ENCODE measurements at places on chromosomes 5 and 9. TPM values are rescaled to one million over a fixed set of nuclear protein-coding genes. Genes with fewer than 3 reads are reported as not detected.

DNA sequence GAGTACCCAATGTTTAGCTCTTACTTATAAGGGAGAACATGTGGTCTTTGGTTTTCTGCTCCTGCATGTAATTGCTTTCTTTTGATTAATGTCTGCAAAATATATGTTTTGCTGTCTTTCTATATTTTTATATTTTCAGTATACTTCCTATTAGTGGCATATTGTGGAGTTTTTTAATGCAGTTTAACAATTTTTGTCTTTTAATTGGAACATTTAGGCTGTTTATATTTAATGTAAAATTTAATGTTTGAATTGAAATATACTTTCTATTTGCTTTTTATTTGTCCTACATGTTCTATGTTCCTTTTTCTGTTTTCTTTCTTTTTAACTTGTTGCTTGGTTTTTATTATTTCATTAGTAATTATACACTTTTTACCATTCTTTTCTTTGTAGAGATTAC, 4.9 kb downstream of the ECM2 start:
- DNase-seq = no peak

The MACROH2A1 gene
- total RNA-seq = 85.7 TPM

DNA sequence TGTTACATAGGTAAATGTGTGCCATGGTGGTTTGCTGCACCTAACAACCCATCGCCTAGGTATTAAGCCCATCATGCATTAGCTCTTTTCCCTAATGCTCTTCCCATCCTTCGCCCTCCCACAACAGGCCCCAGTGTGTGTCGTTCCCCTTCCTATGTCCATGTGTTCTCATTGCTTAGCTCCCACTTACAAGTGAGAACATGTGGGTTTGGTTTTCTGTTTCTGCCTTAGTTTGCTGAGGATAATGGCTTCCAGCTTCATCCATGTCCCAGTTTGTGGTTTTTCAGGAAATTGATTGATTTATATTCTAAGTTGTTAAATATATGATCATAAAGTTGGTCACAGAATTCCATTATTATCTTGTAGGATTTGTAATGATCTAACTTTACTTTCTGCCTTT, 85.3 kb upstream of the CAST start:
- DNase-seq = no peak

The CTSV gene
- 0.17 TPM for total RNA-seq

The SWI5 gene
- 12.6 TPM for total RNA-seq

The ANKS6 gene
- total RNA-seq = 6.2 TPM

DNA sequence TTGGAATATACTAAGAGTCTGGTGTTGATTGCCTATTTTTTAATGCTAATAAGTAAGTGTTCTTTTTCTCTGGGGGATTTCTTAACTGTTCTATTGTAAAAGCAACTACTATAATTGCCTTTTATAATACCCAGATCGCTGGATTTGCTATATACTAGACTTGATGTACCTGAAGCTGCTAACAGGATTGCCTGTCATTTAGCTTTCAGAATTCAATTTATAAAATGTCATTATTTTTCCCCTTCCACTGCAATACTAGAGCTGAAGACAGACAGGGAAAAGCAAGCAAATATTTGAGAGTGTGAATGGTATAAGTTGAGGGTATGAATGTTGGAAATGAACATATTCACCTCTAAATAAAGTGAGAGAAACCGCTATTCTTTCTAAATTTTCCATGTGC, 115.5 kb downstream of the SH3GL2 start:
- DNase-seq = no peak

- no peak for DNase-seq
Measured at GRCh38 chr5:168680395-168680794, 101.2 kb upstream of the PANK3 start.

DNA sequence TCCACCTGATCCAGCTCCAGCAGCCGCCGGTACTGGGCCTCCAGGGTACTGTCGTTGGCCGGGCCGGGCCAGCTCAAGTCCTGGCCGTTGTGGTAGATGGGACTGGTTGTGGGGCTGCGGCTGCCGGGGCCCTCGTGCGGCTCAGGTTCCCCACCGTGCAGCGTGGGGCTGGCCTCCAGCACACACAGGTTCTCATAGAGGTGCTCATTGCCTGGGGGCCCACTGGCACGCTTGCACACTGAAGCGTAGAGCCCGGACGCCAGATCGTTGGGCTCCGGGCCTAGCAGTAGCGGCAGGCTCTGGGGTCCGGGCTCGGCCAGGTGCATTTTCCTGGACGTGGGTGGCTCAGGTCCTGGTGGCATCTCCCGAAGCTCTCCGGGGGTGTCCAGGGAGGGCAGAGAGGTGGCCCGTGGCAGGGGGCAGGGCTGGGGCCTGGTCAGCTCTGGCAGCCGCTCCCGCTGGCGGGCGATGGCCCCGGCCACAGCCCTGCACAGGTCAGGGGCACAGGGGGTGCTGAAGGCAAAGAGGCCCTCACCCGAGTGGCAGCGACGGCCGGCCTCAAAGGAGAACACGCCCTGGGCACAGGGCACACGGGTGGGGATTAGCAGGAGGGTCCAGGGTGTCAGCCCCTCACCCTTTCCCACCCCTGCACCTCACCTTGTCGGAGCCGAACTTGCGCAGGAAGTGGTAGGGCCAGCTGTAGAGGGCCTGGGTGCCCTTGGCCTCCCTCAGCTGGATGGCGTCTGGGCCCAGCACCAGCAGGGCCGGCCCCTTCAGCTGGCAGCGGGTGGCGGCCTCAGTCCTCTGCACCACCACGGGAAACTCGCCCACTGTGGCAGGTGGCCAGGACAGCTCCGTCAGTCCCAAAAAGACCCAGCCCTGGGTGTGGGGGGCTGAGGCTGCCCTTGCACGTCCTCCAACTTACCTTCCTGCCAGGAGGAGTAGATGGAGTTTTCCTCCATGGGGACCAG, 5.3 kb downstream of the DOK3 start:
- DNase-seq = no peak

GRCh38 chr9:107577140-107577776, 87.7 kb upstream of the KLF4 start:
- no peak for DNase-seq

- no peak for DNase-seq
Measured at GRCh38 chr5:58392496-58392895, 67.4 kb downstream of the PLK2 start.

- DNase-seq = no peak
Measured at GRCh38 chr5:98770911-98771322, 2.5 kb upstream of the RGMB start.

DNA sequence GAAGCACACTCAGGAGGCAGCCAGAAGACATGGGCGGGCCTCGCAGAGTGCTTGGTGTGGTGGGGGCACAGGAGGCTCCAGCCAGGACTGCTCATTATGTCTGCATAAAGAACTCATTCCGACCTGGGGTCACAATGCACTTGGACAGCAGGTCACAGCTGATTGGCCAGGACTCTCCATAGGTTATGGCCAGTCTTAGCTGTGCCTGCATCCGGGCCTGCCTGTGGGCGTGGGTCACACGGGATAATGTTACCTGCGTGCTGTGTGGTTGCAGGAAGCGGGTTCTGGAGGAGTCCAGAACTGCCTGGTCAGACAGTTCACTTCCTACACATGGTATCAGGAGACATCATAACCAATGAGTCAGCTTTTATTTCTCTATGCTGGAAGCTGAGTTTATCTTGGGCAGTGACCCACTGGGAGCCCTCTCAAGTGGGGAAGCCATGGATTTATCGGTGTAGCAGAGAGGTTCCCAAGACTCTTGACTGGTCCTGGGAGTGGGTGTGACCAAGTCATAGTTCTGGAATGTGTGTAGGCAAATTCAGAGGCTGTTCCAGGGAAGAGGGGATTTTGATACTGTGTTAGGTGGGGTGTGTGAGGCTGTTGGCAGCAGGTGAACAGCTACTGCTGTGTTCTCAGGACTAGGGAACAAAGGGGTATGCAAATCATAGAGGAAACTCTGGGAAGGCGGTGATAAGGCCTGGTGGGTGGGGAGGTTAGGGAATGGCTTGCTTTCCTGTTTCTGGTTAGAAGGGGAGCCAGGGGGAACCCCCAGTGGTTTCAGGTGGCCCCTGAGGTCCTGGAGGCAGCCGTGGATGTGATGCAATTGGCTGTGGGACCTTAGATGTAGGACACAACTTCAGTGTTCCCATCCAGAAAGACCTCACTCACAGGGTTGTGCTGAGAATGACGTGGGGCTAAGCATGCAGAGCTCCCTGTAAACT, 51.3 kb downstream of the ARHGEF37 start:
- DNase-seq = no peak

The CSNK1G3 gene
- total RNA-seq = 15.9 TPM

DNA sequence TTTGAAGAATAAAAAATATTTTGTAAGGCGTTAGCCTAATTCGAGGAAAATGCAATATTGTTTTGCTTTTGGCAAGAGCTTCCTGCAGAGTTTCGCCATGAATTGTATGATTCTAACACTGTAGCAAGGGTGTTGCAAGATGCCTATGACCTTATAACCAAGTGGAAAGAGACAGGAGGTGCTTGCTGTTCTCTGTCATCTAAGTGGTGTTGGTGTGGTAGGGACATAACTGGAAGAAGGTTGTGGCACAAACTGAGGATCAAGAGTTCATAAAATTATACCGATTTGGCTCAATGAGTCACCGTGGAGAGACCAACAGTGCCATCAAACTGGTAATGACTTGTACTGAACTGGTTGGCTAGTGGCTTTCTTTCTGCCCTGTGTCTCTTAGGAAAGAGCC, 6.3 kb downstream of the STC2 start:
- DNase-seq = no peak

GRCh38 chr9:87891754-87892153, 9.1 kb downstream of the SPATA31E1 start:
- no peak for DNase-seq
